G401 (cell line): ENCODE measurements at places on chromosomes 12 and 14.

DNA sequence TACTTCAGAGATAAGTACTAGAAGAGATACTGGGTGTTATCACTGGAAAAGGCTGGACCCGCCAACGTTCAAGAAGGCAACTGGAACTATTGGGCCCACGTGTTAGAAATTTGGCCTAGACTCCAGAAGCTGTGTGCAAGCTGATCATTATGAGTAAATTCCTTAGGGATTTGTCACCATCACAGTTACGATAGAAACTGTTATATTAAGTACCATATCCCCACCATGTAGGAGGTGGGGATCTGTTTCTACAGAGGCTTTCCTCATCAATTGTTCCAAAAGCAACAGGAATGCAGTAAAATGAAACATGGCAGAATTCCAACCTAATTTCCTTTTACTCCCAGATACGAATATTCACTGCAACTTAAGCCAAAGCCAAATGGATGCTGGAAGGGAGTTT is 170.7 kb downstream of the NOVA1 start:
- no peak for DNase-seq

- DNase-seq, result no peak
Measured at GRCh38 chr12:115811045-115811444, 466.4 kb downstream of the MED13L start.

GRCh38 chr12:79895071-79895470 is 39.8 kb downstream of the PPP1R12A start:
- DNase-seq, result no peak

GRCh38 chr12:88063375-88063774 is 34.2 kb upstream of the C12orf50 start:
- no peak for DNase-seq

DNA sequence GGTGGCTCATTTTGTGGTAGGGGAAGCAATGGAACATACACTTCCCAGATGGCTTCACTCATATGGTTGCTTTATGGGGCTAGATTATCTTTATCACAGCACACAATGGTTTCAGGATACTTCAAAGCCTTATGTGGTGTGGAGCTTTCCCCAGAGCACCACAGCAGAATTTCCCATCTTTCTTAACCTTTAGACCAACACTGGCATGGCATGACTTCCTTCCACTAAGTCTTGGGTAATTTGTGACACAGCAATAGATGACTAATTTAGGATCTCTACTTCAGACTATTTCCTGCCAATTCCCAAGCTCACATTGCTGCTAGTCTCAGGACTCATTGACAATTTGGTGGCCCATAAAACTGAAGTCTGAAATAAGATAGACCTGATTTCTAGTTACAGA is 36.9 kb upstream of the DCN start:
- no peak for DNase-seq

DNA sequence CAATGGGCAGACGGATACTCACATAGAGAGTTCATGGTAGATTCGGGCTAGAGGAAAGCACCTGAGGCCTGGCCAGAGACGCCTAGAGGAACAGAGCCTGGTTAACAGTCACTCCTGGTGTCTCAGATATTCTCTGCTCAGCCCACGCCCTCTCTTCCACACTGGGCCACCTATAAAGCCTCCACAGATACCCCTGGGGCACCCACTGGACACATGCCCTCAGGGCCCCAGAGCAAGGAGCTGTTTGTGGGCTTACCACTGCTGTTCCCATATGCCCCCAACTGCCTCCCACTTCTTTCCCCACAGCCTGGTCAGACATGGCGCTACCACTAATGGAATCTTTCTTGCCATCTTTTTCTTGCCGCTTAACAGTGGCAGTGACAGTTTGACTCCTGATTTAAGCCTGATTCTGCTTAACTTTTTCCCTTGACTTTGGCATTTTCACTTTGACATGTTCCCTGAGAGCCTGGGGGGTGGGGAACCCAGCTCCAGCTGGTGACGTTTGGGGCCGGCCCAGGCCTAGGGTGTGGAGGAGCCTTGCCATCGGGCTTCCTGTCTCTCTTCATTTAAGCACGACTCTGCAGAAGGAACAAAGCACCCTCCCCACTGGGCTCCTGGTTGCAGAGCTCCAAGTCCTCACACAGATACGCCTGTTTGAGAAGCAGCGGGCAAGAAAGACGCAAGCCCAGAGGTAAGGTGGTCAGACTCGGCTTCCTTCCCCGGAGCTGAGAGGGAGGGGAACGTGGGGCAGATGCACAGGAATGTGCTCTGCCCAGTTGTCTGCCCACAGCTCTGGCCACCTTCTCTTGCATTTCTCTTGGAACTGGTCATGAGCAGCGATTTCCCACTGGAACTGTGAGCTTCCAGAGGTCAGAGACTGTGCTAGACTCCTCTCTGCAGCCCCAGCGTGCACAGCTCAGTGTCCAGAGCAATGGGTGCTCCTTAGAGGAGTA is at the start of gene CD4:
TSS of gene CD4 (plus strand) at position 557 of the 953 bp plus-strand sequence. CDS start 10,611 bp downstream, outside the sequence.
- no peak for DNase-seq

- no peak for DNase-seq
Measured at GRCh38 chr12:112892856-112893255, 13.9 kb upstream of the OAS1 start.

- DNase-seq, result peak; percentile 34
Measured at GRCh38 chr12:71439613-71440344, at the start of gene LGR5. TSS of gene LGR5 (plus strand) at chr12:71439798. CDS start at chr12:71440081, 283 bp downstream.

DNA sequence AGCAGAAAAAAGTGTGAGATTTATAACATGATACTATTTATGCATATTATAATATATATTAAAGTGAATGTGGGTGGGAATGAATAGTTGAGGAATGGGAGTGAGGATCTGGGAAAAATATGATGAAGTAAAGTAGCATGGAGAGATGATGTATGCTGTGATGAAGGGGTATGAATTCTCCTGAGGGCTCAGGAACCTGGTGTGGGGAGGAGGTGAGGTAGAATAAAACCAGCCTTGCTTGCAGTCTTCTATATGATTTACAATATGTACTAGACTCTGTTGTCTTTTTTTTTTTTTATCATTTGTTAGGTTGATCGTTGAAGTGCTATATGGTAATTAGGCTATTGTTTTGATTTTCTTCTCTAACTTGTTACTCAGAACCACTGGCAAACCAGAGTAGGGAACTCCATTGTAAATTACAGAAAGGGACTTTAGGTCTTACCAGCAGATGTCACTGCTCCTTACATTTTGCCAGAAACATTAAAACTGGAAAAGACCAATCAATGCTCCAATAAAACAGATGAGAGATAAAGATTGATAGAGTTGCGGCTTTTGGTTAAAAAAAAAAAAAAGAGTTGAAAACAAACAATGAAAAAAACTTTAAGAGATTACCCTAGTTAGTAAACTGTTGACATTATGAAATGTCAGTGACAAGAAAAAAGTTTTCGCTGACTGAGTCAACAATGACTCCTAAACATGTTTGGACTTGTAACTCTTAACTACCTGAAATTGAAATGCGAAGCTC is 39.9 kb downstream of the ATL1 start:
- peak; percentile 50 for DNase-seq

- no peak for DNase-seq
Measured at GRCh38 chr12:9258676-9259075, 50.5 kb upstream of the PZP start.

- no peak for DNase-seq
Measured at GRCh38 chr12:61267474-61267873, 992.7 kb upstream of the USP15 start.

GRCh38 chr14:61042220-61042619 is 61.2 kb downstream of the SLC38A6 start:
- DNase-seq, result no peak

- no peak for DNase-seq
Measured at GRCh38 chr12:66127650-66128049, 2.9 kb downstream of the LLPH start.

DNA sequence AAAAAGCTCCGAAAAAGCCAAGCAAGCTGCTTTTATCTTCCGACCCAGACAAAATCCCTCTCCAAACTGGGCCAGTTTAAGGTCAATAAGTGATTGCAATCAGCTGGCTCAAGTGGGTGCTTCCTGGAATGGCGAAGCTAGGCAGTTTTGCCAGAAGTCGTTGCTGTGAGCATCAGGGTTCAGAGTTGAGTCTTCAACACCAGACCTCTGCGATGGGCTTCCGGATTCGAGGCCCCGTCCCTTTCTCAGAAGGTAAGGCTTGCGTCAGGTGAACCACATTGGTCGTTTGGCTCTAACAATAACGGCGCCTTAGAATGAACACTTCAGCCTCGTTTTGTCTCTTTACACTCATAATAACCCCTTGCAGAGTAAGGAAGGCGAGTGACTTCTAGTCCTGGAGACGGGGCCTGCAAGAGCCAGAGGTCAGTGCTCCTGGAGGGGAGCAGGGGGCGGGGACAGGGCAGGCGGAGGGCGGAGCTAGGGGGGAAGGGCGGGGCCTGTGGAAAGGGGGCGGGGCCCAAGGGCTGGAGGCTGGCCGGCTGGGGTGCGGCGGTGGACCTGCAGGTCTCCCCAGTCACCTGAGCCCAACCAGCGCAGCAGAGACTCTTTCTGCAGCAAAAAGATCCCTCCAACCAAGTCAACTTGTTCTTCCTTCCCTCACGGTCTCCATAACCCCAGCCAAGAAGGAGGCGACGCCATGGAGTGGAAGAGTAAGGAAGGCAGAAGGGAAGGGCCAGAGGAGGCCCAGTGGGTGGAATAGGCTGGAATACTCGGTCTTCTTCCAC is 34.0 kb upstream of the NFYB start:
- no peak for DNase-seq

DNA sequence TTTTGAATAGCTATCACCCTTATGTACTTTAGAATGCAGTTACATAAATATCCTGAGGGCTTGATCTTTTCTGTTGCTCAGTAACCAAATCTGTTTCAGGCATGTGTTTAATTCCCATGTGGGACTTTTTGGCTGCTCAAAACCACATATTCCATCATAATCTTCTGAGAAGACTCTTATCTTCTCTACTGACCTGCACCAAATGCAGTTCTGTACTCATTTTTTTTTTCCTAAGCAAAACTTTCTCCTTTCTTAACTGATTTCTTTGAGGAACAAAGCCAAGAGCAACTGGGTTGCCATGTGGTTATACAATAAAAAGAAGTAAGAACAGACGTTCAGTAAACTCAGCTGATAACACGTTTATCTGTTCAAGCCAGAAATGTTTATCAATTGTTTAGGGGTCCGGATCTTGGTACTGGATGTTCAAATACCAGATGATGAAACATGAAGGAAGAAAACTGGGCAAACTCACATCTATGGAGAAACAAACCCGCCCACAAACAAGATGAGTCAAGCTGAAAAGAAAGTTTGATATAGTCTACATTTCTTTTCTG is 50.1 kb downstream of the TMEM132C start:
- no peak for DNase-seq

- DNase-seq, result no peak
Measured at GRCh38 chr14:66440801-66441200, 45.4 kb upstream of the CCDC196 start.

DNA sequence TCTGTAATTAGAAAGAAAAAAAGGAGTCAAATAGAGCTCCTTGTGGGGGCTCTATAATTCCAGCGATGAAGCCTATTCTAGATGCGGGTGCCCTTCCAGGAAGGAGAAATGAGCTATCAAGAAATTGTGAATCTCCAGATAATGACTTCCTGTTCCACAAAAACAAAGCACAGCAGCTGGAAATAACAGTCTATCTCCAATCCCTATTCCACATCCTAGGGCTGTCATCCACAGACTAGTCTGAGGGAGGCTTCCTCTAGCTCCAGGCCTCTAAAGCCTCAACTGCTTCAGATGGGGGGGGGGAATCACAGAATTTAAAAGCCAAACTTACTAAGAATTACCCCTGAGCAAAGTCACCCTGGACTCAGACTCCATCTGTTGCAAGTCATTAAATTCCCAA is 77.4 kb upstream of the GTF2A1 start:
- no peak for DNase-seq

GRCh38 chr12:42094277-42094676 is 50.4 kb downstream of the GXYLT1 start:
- DNase-seq, result no peak

DNA sequence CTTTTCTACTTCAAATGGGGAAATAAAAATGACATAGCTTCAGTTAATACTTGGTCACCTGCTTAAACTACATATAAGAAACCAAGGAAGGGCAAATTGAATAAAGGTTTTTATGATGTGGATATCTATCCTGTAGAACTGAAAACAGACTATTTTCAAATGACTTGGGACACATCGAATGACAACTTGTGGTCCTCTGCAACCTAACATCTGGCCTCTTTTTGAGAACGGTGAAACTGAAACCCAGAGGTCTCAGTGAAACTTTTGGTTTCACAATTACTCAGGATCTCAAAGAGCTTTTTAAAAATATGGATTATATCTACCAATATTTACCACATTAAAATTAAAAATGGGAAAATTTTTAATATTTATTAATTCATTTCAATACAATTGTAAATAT is 65.2 kb downstream of the PPP2R5E start:
- DNase-seq, result no peak

DNA sequence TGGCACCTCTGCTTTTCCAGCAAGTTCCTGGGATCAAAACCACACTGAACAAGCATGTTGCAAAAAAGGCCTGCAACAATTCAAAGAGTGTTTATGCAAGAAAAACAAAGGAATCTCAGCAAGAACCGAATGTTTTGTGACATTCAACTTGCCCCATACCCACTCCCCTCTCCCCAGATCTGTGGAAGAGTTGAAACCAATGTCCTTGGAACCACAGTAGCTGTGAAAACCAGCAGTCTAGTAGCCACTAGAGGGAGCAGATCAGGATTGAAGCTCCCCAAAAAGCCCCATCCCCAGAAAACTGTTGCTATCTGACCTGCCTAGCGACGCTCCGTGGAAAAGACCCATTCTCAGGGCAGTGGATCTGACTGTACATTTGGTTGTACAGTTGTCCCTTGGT is 27.1 kb downstream of the PRKAB1 start:
- DNase-seq, result no peak

- DNase-seq, result no peak
Measured at GRCh38 chr14:47730296-47730695, 54.9 kb upstream of the MDGA2 start.

GRCh38 chr12:103548622-103549601 is 38.2 kb upstream of the STAB2 start:
- peak; percentile 71 for DNase-seq

GRCh38 chr12:122867691-122868461 is 28.0 kb downstream of the VPS37B start:
- no peak for DNase-seq

- no peak for DNase-seq
Measured at GRCh38 chr14:96832351-96832750, 35.2 kb downstream of the VRK1 start.

- DNase-seq, result no peak
Measured at GRCh38 chr14:99267381-99267780, 4.6 kb downstream of the BCL11B start.

DNA sequence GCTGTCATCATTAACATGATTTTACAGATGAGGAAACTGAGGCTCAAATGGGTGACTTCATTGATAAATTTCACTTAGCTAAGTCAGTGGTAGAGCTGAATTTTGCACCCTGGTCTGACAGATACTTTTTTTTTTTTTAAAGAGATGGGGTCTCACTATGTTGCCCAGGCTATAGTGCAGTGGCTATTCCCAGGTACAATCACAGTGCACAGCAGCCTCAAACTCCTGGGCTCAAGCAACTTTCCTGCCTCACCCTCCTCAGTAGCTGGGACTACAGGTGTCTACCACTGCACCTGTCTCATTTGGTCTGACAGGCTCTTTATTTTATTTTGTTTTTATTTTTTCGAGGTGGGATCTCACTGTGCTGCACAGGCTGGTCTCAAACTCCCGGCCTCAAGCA is 24.2 kb upstream of the CORO1C start:
- DNase-seq, result no peak

GRCh38 chr14:79910086-79910485 is 301.2 kb downstream of the DIO2 start:
- DNase-seq, result no peak

GRCh38 chr14:55654243-55654642 is 74.2 kb downstream of the KTN1 start:
- no peak for DNase-seq
